Cardiac fibroblast (primary cell): ENCODE measurements at places on chromosomes 13 and 19.
A peak's percentile ranks its signal among the peaks of the same experiment; 100 is the strongest.

DNA sequence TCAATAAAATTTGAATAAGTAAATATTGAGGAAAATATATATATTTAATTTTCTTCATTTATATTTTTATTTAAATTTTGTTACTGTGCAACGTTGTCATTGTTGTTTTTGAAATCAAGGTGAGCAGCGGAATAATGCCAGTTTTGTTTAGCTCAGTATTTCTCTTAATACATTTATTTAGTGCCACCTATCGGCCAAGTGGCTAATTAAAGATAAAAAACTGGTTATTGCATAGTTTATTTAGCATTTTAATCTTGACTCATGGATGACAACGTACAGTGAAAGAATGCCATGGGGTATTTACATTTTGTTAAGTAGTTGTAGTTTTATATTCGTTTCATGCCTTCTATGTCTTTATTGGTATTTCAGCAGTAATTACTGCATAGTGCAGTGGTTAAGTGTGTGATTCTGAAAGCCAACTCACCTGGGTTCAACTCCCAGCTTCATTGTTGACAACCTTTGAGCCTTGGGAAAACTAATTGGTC is 265.9 kb downstream of the MYO16 start:
- peak; percentile 77 for DNase-seq

GRCh38 chr19:28003543-28003942 is 1209.4 kb downstream of the UQCRFS1 start:
- DNase-seq = no peak

- no peak for DNase-seq
These were observed 421 bp upstream of the GPR12 start for GRCh38 chr13:26760832-26761582.

DNA sequence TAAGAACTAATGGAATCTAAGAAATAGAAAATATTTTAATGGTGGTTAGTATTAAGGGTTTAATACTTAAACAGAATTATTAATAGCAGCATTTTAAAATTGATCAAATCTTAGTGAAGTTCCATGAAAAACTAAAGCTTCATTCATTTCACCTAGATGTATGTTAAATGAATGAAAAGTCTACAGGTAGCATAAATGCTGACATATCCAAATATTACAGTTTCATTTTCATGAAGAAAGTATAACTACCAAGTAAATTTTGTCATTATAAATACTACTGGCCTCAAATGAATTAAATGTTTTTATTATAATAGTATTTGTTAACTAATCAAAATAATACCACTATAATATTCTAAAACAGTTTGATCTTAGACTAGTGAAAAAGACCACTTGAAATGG is 403.3 kb downstream of the LIG4 start:
- no peak for DNase-seq

DNA sequence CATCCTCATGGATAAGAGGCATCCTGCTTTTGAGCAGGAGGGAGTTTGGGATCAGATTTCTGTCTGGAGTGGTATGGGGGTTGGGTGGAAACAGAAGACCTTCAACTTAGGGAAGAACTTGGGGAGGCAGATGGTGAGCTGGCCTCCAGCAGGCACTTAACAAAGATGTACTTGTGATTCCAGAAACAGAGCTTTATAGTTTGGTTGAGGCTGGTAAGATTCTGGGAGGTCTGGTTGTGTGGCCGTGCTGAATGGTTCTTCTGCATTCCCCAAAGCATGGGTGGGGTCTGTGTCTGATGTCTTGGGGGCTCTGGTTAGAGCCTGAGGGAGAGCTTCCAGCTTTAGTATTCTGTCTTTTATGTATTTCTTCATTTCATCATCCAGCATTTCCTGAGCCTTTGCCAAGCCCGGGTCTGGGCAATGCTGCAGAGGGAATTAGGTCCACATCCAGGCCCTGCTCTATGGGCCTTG is 4.8 kb downstream of the MEGF8 start:
- DNase-seq = peak; percentile 52

DNA sequence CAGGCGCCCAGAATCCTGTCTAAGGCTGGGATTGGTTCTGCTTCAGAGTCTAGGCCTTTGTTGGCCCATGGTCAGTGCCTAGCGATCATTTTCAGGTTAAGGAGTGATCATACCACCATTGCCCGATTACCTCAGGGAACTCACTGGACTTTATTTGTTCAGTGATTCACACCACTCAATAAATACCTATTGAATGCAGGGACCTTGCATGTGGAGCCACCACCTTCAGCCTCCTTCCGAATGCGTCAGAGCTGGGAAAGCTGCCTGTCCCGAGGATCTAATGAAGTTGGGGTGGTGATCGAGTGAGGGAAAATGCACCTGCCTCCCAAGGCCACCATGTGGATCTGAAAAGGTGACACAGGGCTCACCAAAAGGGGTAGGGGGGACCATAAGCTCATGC is 40.0 kb upstream of the POU2F2 start:
- no peak for DNase-seq

- peak; percentile 17 for DNase-seq
These were observed 5.0 kb upstream of the MTMR6 start for GRCh38 chr13:25292301-25292700.

DNA sequence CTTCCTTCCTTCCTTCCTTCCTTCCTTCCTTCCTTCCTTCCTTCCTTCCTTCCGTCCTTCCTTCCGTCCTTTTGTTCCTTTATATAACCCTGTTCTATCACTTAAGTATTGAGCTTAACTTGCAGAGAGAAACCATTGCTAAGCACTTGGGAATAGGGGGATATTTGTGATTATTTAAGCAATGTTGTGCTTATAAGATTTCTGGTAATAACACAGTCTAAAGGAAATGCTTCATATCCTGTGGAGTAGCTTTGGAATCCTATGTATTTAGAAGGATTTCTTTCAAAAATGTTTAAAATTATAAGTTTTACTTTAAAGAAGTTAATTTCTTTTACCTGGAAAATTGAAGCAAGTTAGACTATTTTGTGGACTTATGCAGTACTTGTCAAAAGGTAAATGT is 209.8 kb downstream of the PCCA start:
- DNase-seq = no peak

DNA sequence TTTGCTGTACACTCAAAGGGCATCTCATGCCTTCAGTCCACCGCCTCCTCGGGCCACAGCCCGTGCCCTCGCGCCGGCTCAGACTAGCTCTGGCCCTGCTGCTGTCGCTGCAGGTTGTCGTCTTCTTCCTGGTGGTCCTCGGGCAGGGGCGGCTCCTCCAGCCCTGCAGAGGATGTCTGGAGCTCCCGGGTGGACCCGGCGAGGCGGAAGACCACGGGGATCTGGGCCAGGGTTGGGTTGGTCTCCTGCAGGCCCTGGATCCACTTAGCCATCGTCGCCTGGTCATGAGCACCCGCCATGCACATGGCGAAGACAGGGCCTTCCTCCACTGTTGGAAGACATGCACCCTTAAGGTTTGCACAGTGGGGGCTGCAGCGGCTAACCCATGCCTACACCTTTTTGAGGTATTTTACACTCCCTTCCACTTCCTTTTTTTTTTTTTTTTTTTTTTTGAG is 489 bp upstream of the ZNF653 start:
- no peak for DNase-seq

- no peak for DNase-seq
These were observed 235.8 kb downstream of the B3GLCT start for GRCh38 chr13:31435536-31435935.

DNA sequence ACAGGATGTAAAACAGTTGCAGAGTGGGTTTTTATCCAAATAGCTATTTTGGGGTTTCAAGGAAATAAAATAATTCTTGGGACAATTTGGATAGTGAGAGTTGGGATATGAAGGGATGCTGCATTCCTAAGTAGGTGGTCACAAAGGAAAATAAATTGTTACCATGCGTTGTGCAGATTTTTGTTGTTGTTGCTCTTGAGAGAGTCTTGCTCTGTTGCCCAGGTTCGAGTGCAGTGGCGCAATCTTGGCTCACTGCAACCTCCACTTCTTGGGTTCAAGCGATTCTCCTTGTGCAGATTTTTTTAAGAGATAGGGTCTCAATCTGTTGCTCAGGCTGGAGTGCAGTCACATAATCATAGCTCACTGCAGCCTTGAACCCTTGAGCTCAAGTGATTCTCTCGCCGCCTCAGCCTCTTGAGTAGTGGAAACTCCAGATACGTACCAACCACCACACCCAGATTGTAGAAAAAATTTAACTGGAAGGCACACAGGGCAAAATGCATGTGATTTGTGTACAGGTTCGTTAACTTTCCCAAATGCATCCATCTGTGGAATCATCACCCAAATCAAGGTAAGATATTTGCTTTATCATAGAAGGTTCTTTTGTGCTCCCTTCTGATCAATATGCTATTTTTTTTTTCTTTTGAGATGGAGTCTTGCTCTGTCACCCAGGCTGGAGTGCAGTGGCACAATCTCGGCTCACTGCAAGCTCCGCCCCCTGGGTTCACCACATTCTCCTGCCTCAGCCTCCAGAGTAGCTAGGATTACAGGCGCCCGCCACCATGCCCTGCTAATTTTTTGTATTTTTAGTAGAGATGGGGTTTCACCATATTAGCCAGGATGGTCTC is 16.0 kb downstream of the SLC1A5 start:
- no peak for DNase-seq

DNA sequence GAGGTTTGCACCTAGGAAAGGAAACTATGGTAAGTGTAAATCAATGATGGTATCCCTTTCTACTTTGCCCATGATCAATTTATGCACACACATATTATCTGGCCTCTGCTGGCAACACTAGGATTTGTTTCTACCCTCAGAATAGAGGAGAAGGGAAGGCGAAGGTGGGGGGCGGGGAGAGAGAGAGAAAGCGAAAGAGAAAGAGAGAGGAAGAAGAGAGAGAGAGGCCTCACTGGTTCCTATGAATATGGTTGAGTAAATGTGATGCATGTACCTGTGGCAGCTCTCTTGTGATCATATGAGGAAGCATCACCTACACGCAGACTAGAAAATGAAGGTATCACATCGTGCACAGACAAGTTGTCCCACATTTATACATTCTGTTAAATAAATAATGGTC is 882.0 kb upstream of the SLITRK6 start:
- no peak for DNase-seq

GRCh38 chr19:37931881-37932655 is 25.1 kb downstream of the SIPA1L3 start:
- DNase-seq = peak; percentile 51

DNA sequence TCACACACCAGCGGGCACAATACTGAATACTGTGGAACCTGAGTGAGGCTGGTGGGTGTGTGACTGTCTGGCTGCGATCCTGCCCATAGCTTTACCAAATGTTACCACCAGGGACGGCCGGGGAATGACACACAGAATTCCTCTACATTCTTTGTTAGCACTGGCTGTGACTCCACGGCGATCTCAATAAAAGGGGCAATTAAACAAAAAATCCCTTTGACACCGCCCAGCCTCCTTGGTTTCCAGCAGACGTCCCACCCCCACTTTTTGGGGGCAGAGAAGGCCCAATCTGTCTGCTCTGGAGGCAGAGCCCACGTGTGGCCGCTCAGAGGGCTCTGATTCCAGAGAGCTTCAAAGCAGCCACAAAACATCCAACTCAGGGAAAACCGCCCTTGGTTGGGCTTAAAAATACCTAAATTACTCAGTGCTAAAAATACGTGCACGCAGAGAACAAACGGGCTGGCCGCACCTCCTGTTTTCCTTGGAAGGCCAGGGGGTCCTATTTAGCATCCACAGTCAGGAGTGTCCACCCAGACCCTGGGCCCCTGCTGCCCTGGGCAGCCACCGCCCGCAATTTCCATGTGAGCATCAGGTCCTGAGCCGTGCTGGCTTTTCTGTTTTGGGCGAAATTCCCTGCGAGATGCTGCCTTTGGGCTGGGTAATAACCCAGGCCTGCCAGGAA is 47.8 kb downstream of the GADD45B start:
- peak; percentile 78 for DNase-seq

GRCh38 chr19:40947114-40947513 is 44.0 kb upstream of the CYP2B6 start:
- DNase-seq = no peak

DNA sequence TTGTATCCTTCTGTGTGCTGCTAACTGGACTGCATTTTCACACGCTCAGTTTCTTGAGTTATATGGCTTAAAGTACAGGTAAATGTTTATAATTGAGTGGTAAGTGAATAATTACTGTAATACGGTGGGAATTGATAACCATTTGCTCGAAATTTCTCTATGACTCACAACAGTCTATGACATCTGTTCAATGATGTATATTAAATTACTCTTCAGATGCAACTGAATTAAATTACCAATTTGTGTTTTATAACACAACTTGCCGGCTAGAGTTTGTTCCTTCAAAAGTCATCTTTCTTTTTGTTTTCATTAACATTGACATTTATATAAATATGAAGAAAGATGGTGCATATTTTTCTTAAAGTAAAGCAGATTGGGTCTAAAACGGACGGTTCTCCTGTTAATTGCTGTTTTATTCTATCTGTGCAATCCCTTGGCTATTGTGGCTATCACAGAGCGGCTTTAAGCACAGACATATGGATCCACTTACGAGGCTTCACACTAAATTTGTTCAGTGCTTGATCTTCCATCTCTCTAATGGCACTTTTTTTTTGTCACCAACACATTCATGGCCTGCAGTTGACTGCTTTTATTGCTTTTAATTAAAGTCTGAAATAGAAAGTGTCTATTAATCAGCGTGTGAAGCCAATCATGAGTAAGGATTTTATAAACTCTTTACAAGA is 1291.6 kb upstream of the SLC10A2 start:
- DNase-seq = no peak

- peak; percentile 65 for DNase-seq
These were observed 1.6 kb upstream of the KLK10 start for GRCh38 chr19:51020988-51021651.

- no peak for DNase-seq
These were observed 53.5 kb downstream of the TNFSF13B start for GRCh38 chr13:108323031-108323430.

DNA sequence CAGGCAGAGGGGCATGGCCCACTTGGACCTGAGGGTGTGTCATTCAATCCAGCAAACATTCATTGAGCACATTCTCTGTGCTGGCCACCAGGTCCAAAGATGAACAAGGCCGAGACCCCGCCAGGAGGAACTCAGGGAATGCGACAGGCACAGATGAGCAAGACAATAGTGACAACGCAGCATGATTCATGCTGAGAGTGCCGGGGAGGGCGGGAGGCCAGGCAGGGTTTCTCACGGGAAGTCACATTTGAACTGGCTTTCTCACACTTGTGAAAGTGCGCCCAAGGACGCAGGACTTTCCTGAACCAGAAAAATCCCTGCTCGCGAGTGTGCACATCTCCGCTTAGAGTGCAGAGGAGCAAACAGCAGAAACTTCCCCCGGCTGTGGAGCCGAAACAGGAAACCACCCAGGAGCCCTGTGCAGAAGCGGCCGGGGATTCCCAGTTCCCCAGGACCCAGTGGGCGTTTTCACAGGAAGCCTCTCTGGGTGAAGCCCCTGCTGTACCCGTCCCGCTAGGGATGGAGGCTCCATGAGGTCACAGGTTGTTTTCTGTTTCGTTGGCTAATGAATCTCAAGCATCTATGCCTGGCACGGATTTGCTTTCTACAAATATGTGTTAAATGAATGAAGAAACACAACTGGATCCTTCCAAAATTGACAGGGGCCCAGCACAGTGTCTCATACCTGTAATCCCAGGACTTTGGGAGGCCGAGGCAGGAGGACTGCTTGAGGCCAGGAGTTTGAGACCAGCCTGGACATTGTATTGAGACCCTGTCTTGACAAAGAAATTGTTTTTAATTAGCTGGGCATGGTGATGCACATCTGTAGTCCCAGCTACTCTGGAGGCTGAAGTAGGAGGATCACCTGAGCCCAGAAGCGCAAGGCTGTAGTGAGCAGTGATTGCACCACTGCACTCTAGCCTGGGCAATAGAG is 68.4 kb upstream of the TM9SF2 start:
- peak; percentile 58 for DNase-seq

GRCh38 chr13:94382960-94383359 is 96.5 kb downstream of the DCT start:
- no peak for DNase-seq
